ENCODE measurements at places on chromosomes 2 and 18.

DNA sequence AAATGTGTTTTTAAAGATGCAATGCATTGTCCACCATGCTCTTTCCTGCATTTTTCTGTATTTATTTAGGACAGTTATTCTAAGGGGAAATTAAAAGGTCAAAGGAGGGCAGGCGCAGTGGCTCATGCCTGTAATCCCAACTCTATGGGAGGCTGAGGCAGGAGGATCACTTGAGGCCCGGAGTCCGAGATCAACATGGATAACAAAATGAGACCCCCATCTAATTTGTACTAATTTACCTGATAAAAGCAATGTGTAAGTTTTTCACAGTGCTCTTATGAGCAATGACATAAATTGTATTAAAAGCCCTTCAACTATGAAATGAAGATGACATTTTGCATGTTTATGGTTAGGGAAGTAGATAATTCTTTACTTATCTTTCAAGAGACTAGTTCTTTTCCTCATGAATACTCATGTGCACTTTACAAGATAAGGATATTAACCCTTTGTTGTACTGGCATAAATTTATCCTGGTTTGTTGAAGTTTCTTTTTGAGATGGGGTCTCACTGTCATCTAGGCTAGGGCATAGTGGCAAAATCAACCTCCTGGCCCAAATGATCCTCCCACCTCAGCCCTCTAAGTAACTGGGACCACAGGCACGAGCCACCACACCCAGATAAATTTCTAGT lies 9.7 kb downstream of the HSBP1L1 start:
- DNase-seq = no peak

DNA sequence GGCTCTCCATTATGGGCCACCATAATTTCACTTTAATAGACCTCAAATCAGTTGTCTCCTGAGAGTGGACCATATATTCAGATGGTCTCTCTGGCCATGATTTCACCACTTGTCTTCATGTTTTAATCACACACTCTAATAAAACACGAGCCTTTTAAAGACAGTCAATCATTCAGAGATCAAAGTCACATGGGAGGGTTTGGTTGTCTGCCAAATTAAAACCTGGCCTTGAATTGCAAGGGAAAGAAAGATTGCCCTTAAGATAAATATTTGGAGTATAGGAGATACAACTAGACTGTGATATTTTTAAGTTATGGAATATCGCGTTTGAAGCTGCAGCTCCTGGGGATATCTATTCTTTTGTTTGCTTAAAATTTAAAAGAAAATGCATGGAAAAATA lies 377.8 kb upstream of the DDX18 start:
- no peak for DNase-seq

GRCh38 chr2:130776550-130776949 lies 21.2 kb downstream of the AMER3 start:
- no peak for DNase-seq

DNA sequence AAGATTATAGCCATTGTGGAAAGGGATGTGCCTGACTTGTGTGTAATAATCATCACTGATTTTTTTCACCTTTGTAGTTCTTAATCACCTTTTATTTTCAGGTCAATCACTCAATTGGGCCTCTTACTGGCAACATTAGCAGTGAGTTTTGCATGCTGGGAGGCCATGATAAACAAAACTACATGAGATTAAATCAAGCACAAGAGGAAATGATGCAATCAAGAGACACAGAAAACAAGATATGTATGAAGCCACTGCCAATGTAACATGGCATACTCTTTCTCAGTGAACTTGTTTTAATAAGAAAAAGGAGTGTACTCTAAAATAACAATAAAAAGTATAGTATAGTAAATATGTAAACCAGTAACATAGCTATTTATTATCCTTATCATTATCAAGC lies 69.9 kb upstream of the FSIP2 start:
- DNase-seq = no peak

- DNase-seq = no peak
These were observed 500 bp downstream of the CCNYL1 start for GRCh38 chr2:207711750-207712530.

DNA sequence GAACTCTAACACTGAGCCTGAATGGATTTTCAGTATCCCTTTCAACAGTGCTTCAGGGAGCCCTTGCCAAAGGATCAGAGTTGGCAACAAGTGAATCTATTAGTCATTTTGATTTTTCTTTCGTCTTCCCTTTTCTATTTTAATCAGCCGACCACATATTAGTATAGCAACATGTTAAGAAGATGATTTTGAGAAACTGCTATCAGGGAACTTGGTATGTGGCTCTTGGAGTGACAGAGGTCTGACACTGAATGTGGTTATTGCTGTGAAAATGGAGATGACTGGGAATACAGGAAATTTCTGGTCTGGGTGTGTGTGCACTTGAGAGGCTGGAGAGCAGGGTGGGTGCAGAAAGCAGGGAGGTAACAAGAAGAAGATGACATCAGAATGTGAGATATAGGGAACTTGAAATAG lies 28.7 kb upstream of the IL1RL1 start:
- DNase-seq = no peak

DNA sequence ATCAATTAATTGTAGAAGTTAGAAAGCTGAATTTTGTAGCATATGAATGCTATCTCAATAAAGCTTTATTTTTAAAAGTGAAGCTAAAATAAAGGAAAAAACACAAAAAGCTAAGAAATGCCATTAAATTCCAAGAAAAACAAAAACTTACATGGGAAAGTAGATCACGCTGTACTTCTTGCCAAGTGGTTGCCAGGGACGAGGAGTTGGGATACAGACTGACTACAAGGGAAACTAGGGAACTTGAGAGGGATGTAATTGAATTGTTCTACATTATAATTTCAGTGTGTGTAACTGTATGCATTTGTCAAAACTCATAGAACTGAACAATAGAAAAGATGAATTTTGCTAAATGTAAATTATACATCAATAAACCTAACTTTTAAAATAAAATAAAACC lies 108.1 kb downstream of the DYM start:
- DNase-seq = no peak

- no peak for DNase-seq
These were observed 24.6 kb downstream of the TRIB2 start for GRCh38 chr2:12741380-12741779.

- DNase-seq = no peak
These were observed 169.6 kb upstream of the HAAO start for GRCh38 chr2:42961961-42962360.

- no peak for DNase-seq
These were observed 536 bp upstream of the SLC25A12 start for GRCh38 chr2:171894612-171894947.

DNA sequence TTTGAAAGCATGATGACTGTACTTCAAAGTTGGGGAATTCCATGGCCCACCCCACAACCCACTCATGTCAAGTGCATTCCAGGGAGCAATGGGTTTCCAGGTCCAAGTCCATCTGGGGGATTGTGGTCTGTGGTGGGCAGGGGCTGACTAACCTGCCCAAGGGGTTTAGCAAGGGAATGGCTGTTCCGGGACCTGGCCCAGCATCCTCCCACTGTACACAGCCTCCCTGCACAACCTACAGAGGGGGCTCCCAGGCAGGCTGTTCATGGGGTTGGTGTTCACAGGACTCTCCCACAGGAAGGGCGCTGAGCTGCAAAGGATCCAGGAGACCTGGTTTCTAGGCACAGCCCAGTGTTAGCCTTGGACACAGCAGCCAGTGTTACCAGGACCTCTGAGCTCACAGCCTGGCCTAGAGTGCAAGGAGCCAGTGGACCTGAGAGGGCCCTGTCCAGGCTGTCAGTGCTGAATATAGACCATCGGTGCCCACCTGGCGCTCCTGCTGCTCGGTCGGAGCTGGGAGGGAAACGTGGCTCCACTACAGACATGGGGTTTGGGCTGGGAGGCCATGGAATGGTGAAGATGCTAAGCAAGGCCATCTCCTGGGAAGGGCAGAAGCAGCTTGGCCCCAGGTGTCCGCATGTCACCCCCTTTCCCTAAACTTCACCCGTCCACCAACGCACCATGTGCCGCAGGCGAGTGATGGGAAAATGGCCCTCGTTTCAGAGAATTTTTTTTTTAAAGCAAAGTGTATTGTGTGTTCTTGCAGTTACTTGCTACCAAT lies 317.2 kb downstream of the GBX2 start:
- no peak for DNase-seq

DNA sequence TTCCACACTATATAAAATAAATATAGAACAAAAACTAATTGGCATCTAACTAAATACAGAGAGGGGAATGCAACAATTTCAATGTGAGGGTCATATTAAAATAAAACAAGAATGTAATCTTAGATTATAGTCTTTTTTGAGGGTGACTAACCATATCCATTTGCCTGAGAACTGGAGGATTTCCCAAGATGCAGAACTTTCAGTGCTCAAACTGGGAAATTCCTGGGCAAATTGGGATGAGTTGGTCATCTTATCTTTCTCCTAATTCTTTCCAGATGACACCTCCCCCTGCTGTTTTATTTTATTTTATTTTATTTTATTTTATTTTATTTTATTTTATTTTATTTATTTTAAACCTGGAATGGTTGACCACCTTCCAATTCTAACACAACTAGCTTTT lies 846.2 kb downstream of the SLC4A3 start:
- DNase-seq = no peak

DNA sequence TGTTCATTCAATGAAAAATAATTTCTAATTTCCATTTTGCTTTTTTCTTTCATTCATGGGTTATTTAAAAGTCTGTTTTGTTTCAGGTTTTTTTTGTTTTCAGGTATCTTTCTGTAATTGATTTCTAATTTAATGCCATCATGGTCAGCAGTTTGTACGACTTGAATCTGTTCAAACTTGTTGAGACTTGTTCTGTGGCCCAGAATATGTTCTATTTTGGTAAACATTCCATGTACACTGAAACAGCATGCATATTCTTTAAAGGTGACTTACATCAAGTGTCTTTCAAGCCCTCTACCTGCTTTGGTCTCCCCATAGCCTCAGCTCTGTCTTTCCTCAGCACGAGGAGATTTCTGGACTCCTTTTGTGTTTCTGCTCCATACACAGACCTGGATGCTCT lies 49.1 kb downstream of the CYP1B1 start:
- no peak for DNase-seq

GRCh38 chr18:51128533-51128932 lies 68.9 kb downstream of the MEX3C start:
- no peak for DNase-seq

- DNase-seq = no peak
These were observed 144.7 kb downstream of the TRIB2 start for GRCh38 chr2:12861344-12861930.

GRCh38 chr2:189798312-189799029 lies 14.2 kb downstream of the PMS1 start:
- peak; percentile 56 for DNase-seq

DNA sequence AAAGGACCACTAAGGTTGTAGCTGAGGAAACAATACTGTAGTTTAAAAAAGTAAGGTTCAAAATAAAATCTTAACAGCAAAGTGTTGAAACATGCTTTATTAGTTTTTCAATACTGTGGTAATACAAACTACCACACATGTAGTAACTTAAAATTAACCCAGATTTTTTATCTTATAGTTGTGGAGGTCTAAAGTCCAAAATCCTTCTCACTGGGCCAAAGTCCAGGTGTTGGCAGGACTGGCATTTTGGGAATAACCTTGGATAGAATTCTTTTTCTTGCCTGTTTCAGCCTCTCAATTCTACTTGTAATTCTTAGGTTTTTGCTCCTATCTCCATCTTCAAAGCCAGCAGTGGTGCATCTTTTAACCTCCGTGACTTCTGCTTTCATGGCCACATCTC lies 942.0 kb downstream of the TSN start:
- no peak for DNase-seq

- DNase-seq = no peak
These were observed 46.2 kb upstream of the NABP1 start for GRCh38 chr2:191631754-191632153.

GRCh38 chr2:219344751-219345430 lies 12.3 kb upstream of the RESP18 start:
- DNase-seq = peak; percentile 59

DNA sequence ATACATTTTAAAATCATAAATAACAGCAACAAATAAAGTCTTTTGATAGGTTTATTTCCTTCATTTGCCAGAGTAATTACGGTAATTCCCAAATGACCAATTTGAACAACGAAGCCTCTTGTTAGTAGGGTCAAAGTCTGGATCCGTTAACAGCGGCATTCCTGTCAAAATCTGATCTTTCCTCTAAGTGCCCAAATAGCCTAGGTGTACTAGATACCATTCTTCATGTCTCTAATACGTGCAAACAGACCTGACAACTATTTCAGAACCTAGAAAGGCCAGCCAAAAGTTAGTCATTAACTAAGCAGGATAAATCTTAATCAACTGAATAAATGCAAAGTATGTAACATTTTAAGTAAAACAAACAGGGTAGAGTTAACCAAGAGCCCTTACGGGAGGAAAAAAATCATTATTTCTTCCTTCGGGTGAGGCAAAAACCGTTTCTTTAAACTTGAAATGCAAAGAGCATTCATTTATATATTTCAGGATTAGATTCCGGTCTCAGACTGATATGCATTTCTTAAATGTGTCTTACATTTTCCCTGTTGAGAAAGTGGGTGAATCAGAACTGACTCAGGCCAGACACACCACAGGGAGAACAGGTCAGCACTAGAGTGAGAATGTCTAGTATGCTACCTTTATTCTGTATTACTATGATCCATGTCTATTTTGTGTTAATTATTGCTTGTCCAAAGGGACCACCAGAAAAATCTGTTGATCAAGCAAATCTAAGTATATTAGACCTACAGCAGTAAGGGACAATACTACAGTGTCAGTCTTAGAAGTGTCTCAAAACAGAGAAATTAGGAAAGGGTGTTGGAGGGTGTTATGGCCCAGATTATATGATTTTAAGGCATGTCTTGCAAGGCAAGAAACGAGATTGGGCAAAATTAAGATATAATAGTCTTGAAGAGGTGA lies 141.5 kb upstream of the NDUFV2 start:
- no peak for DNase-seq

GRCh38 chr2:5454051-5454390 lies 238.2 kb upstream of the SOX11 start:
- no peak for DNase-seq

GRCh38 chr2:121150126-121150525 lies 134.9 kb downstream of the TFCP2L1 start:
- DNase-seq = no peak

DNA sequence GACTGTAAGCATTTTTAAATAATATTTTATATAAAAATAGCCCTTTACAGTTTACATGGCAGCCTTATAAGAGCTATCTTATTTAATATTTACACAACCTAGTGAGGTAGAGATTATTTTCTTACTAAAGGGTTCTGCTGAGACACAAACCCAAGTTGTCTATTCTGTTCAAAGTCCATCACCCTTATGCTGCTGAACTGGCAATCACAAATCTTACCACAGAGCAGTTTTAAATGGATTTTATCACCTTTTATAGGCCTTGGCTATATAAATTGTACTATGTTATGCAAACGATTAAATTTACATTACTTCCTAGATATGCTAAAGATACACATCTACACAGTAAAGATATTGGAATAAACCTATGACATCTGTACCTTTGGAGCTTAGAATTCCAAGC lies 40.7 kb downstream of the RBM45 start:
- no peak for DNase-seq
